ENCODE measurements at places on chromosomes 7 and 10.
A peak's percentile ranks its signal among the peaks of the same experiment; 100 is the strongest.

GRCh38 chr10:27359792-27360355, 119.3 kb upstream of the ACBD5 start:
- DNase-seq, result no peak

DNA sequence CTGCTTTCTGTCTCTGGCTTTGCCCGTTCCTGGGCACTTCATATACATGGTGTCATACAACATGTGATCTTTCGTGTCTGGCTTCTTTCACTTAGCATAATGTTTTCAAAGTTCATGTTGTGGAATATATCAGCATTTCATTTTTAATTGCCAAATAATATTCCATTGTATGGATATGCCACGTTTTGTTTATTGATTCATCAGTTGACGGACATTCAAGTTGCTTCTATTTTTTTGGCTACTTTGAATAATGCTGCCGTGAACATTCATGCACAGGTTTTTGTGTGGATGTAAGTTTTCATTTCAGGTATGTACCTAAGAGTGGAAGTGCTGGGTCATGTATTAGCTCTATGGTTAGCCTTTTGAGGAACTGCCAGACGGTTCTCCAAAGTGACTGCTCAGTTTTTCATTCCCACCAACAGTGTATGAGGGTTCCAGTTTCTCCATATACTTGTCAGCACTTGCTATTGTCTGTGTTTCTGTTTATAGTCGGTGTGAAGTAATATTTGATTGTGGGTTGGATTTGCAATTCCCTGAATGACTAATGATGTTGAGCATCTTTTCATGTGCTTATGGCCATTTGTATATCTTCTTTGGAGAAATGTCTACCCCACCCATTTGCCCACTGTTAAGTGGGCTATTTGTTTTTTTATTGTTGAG, 401.4 kb upstream of the GALNT17 start:
- no peak for DNase-seq

DNA sequence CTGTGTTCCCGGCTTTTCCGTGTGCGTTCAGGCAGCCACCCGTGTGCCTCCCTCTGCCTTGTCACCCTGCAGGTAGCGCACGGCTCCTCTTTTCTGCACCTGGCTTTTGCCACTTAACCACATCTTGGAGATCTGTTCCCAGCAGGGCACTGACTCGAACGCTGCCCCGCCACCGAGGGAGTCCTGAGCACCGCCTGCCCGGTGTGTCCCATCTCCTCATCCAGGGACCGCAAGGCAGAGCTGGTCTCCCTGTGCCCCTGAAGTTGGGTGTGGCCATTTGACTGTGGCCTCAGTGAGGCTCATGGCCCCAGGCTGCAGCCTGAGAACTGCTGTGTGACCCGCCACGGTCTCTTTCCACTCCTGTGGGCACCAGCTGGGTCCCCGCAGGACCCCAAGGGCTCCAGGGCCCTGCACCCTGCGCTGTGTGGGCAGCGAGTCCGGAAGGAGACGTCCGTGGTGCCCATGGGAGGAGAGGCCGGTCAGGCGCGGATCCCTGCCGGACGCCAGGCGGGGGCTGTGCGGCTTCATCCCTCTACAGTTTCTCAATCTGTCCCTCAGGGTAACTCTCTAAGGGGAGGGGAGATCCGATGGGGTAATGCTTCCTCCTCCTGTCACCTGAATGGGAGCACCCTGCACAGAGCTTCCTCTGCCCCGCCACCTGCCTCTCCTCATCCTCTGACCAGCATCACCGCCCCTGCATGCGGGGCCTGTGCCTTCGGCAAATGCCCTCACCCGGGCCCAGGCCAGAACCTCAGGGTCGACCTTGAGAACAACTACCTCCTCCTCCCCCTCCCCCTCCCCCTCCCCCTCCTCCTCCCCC, 1.8 kb upstream of the INTS1 start:
- no peak for DNase-seq

- DNase-seq, result no peak
Observed at GRCh38 chr10:921471-922414, 9.8 kb downstream of the LARP4B start.

GRCh38 chr10:22341190-22341925, 3.9 kb upstream of the SPAG6 start:
- DNase-seq, result no peak

DNA sequence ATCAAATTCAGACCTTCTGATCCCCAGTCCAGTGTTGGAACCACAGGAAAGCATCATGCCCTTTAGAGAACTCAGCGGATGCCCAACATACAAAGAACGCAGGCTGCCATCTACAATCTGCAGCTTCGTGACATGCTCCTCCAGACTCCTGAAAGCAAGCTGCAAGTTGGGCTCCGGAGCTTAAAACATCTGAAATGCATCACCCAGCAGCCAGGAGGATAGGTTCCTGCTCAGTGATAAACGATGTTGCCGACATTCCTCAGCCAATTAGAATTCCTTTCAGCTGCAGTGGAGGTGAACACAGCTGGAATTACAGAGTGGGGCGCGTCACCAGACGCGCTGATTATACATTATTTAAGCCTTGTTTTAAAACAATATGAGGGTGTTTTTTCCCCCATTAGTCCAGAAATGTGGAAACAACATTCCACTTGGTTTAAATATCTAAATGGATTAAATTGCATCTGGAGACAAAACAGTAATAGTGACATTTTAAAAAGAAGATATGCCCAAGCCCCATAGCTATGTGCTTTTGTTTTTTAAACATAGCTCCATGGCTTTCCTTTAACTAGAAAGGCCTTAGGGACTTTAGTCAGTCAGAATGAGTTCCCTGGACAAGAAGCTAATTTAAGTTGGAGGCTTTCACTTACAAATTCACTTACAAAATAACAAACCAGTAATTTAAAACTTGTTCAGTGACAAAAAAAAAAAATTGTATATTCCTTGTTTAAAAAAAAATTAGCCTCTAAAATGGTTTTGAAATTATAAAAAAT, 6.3 kb downstream of the SMURF1 start:
- DNase-seq, result peak; percentile 31

- DNase-seq, result no peak
Observed at GRCh38 chr7:80508440-80508839, 3.4 kb downstream of the GNAT3 start.

DNA sequence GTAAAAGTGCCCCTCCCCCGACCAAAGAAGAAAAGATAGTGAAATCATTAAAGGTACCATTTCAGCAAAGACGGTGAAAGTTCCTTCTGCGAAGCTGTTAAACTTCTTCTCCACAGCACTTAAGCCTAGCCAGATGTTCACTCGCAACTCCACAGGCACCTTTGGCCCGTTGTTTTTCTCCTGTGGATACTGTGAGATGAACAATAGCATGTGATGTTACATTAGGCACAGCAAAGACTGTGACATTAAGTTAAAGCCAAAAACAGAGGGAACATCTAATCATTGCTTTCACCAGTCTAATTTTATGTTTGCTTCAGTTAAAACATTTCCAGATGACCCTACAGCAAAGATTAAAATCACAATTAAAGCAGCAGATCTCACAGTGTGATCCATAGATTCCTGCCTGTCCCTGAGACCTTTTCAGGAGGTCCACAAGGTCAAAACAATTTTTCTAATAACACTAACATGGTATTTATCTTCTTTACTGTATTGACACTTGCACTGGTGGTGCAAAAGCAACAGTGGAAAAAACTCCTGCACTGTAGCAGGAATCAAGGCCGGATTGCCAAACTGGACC, 112.5 kb downstream of the MYOF start:
- DNase-seq, result no peak

GRCh38 chr7:92824901-92825480, 11.4 kb downstream of the CDK6 start:
- no peak for DNase-seq

DNA sequence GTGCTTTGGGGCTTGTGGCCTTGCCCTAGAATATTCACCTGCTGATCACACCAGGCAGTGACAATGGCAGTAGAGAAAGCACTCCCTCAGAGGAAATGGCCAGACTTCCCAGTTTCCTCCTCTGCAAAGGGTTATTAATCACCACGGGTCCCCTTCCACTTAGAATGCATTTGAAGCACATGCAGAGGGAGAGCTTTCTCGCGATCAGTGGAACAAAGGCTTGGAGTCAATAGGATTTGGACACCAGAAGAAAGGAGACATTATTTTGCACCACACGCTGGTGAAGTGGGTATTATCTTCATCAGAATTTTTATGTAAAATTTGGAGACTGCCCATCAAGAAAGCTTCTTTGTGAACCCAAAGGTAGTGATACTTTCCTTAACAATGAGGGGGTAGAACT, 35.4 kb upstream of the INHBA start:
- DNase-seq, result no peak

GRCh38 chr10:104680467-104681401, 39.6 kb downstream of the SORCS3 start:
- no peak for DNase-seq

DNA sequence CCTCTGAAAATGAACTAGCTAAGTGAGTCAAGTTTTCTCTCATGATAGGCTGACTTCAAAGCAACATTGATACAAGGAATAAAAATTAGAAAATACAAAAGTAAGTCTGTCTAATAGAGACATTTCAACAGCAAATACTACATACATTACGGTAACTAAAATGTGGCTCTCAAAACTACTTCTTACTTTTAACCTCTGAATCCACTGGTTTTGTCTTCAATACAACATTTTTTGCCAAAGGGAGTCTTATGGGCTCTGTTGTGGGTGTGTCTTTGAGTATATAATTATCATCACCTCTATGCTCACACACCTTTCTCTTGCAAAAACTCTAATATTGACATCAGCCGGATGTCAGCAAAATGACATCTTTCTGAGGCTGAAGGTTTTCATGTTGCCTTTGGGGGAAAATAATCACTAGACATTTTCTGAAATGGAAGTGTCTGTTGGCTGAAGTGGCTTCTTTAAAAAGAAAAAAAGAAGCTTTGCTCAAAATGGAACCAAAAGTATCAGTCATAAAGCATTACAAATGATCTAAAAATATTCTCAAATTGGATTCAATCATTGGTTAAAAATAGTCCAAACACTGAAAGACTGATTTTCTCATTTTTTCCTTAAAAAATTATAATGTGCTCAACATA, 41.8 kb upstream of the FAM133B start:
- no peak for DNase-seq

GRCh38 chr7:134442441-134443220, 16.3 kb downstream of the AKR1B1 start:
- DNase-seq, result no peak

DNA sequence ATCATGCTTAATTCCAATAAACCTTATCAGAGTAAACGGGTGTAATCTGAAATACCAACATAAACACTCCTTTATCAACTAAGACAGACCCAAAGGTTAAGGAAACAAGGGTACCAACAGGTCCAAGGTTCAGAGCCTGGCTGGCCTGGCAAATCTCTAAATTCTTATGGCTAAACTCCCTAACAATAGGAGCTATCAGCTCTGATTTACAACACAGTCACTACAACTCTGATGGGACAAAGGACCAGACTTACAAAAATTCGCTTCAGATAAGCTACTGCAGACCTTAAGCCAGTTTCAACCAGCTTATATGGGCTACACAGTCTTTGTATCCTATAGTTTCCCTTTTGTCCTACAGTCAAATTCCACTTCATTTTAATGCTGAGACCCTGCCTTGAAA, 381.9 kb downstream of the ZWINT start:
- DNase-seq, result no peak

DNA sequence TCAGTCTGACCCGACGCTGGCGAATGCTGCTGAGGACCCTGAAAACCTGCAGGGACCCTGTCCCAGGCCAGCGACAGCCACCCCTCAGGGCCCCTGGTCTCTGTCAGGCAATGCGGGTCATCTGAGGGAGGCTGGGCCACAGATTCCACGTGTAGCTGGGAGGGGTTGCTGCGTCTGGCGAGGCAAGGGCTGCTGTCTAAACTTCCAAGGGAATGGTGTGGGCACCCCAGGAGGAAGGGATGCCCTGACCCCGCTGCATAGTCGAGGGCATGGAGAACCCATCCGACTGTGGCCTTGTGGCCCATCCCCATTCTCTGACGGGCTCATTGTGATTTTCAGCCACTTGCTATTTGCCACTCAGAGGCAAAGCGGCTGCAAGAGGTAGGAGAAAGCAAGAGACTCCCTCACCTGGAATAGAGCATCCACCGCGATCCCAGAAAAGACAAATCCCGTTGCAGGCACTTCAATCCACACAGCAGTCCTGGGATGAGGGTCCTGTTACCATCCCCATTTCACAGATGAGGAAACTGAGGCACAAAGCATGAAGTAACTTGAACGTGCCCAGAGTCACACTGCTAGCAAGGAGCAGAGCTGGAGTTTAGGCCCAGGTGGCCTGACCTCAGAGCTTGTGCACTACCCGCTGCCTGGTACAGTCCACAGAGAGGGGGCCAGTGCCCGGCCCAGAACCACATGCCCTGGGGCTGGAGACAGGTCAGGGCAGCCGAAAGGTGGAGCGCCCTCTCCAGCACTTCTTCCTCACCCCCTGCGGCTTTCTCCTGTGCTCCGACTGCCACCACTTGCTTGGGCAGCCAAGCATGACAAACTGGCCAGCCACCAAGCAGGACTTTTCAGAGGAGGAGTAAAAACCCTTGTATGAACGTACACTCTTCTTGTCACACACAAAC, 163.8 kb upstream of the KLF14 start:
- no peak for DNase-seq

DNA sequence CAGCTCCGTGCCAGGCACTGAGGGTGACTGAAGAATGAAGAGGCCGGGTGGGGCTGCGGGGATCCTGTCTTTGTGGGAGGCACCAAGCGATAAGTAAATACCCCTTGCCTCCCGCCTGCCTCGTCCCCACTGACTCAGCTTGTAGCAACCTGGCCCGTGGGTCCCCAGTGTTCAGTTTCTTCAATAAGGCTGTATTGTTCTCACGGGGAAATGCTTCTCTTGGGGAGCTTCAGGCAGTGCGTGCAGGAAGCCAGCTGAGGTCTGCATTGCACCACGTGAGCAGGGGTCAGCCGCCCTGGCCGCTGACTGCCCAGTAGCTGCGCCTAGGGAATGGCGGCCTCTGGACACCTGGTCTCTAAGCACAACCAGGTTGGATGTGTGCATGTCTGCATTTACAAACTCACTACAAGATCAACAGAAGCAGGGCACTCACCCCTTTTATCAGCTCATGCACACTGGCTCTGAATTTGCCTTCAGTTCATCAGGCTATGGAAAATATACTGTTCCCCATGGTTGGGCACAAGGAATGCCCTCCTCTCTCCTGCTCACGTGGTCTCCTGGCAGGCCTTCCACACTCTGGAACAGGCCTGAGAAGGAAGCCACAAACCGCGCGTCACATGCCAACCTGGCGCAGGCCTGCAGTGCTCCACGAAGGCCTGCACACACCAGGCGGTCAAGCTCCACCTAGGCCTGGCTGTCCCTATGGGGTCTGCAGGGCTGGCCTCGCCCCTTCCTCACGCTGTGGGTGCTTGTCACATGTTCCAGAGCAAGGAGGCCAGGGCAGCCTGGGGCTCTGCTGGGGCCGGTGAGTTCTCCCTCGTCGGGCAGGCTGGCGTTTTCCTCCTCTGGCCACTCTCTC, 135.7 kb upstream of the RNF32 start:
- no peak for DNase-seq

DNA sequence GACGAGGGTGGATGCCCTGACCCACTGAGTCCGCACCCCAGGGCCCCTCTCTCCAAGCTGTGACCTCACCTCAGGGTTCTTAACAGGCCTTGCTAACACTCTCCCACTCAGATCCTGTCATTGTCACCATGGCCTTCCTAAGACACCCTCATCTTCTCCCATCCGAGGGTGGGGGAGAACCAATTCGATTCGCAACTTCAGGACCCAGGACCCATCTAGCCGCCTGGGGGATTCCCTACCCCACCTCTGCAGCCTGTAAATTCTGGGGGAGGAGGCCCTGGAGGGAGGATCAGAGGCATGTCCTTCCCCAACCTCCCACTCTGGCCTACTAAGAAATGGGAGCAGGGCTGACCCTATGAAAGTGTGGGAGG, 17.4 kb downstream of the TRIM8 start:
- no peak for DNase-seq

GRCh38 chr10:61708846-61709245, 46.1 kb downstream of the CABCOCO1 start:
- no peak for DNase-seq

GRCh38 chr10:77036993-77037734, 600.4 kb downstream of the KCNMA1 start:
- peak; percentile 51 for DNase-seq
